NCI-H774 (cell line): ENCODE measurements at places on chromosomes 11 and 22.

DNA sequence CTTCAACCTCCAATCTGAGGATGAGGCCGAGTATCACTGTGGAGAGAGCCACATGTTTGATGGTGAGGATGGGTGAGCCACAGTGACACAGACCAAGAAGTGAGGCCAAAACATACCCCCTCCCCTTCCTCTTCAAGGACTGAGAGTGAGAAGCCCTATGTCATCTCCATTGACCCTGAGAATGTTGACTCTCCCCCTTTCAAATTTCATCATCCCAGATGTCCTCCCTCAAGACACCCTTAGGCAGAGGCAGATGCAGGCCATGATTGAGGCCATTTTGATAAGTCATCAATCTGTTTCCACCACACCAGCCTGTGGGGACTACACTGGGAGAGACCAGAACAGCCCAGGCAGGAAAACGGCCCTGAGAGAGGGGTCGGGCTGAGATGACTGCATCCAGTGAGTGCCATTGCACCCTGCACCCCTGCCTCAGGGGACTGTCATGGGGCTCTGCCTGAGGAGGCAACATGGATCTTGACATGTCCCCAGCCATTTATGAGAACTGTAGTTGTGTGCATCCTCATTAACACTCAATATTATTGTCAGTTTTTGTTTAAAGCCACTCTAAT lies 84.2 kb upstream of the IGLL5 start:
- no peak for DNase-seq

GRCh38 chr11:11036848-11037732 lies 179.2 kb upstream of the ZBED5 start:
- DNase-seq = peak; percentile 53

DNA sequence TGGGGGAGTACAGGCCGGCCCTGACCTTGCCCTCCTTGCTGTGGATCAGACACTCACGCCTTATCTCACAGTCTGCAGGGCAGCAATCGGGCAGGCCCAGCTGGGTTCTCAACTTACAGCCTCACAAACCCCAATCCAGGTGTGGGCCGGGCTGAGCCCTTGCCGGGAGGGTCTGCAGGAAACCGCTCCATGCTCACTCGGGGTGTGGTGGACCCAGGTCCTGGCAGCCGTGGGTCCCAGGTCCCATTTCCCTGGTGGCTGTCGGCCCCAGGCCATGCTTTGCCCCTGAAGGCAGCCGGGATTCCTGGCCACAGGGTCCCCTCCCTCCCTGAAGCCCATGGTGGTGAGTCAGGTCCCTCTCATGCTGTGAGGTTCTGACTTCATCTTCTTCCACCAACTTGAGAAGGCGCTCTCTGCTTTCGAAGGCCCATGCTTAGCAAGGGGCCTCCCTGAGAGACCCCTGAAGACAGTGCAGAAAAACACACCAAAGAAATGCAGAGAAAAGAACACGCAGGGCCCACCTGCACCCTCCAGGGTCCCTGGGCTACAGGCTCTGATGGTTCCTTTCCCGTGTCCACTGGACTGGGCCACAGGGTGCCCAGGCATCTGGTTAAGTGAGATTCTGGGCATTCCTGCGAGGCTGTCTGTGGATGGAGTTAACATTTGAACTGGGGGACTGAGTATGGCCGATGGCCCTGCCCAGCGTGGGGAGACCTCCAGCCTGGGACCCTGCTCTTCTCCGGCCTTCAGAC lies 588.2 kb downstream of the BRD1 start:
- no peak for DNase-seq

DNA sequence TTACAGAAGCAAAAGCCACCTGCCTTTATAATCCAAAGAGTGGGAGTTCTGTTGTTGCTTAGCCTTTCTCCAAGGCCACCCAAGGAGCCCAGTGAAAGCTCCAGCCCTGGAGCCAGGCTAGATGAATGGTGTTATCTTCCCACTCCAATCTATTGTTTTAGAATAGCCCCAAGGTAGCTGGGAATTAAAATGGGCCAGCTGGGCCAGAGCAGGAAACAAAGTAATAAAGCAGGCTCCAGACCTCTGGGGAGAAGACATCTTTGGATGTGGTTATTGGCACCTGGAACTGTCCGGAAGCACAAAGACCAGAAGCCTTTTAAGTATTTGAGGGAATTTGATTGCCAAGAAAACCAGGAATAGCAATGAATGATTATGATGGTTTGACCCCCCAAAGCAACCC lies 8.8 kb downstream of the C11orf96 start:
- DNase-seq = no peak

- no peak for DNase-seq
Measured at GRCh38 chr11:122068141-122068540, 47.9 kb downstream of the BLID start.

- DNase-seq = no peak
Measured at GRCh38 chr22:30386608-30386959, 627 bp downstream of the RNF215 start.

DNA sequence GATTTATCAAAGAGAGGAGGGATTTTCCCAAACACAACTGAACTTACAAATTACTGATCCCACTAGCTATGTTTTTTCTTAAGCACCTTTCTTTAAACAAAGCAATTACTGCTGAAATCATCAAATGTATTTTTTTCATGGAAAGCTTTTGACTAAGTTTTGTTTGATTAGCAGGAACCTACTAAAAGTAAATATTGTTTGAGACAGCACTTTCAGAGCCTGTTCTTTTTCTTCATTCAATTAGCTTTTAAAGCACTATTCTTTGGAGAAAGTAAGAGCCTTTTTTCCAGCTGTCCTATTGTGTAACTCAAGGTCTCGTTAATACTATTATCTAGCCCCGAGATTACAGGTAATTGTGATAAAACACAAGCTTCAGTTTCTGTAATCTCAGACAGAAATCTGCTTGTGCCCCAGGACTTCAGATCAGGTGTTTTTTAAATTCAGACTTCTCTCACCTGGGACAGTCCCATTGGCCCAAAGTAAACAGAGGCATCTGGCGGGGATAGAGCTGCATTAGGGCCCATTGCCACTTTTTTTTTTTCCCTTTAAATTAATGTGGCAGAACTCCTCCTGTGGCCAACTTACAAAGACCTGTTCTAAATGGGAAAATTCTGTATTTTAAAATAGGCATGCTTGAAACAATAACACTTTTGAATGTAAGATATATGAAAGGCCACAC lies 11.0 kb downstream of the CSTPP1 start:
- DNase-seq = peak; percentile 21

- no peak for DNase-seq
Measured at GRCh38 chr22:27247701-27248434, 553.7 kb downstream of the MN1 start.

- DNase-seq = no peak
Measured at GRCh38 chr11:75204012-75204674, 36.4 kb upstream of the TPBGL start.

DNA sequence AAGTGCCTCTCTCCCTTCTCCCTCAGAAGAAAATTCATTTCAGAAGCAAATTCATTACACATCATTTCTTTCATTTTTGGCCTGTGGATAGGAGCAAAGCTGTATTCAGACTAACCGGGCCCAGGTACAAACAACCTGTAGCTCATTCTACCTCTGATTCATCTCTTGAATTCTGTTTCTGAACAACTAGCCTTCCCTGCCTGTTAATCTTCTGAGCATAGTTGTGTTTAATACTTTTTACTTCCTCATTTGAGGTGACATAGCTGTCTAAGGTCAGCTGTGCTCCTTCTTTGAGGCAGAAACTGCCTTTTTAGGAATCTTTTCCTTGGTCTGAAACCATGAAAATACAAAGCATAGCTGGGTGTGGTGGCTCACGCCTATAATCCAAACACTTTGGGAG lies 12.6 kb upstream of the IL18BP start:
- no peak for DNase-seq

DNA sequence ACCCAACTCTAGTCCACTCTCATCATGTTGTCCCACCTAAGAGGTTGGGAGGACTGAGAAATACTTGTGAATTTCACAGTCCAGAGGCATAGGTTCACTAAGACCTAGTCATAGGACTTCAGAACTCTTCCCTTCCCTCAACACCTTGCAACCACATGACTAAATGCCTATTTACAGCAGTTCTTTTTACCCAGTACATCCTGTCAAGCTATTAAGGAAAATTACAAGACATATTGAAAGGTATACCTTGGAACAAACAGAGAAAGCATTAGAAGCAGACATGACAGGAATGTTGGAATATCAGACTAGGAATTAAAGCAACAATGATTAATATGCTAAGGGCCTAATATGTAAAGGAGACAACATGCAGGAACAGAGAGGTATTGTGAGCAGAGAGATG lies 563.8 kb upstream of the LRRC4C start:
- no peak for DNase-seq

DNA sequence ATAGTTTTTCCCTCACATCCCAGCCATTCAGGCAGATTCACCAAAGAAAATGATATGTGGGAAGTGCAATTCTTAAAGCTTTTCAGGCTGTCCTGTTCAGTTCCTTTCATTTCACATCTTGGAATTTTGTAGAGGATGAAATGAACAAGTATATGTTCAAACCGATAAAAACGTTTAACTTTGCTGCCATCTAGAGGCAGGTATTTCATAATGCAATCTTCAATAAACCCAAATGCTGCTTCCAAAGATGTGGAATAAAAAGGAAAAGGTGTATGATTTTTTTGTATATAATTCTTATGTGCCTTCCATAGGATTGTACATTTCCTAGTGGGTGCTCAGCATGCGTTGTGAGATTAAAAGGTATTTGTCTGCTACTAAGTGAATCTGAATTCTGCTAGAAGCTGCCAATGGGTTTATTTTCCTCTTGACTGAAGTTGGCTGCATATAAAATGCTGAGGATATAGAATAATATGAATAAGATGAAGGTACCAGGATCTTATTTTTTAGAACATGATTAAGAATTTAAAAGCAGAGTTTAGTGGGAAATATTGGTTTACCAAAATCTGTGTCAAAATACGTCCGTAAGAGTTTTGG lies 199.3 kb downstream of the PGR start:
- peak; percentile 64 for DNase-seq

DNA sequence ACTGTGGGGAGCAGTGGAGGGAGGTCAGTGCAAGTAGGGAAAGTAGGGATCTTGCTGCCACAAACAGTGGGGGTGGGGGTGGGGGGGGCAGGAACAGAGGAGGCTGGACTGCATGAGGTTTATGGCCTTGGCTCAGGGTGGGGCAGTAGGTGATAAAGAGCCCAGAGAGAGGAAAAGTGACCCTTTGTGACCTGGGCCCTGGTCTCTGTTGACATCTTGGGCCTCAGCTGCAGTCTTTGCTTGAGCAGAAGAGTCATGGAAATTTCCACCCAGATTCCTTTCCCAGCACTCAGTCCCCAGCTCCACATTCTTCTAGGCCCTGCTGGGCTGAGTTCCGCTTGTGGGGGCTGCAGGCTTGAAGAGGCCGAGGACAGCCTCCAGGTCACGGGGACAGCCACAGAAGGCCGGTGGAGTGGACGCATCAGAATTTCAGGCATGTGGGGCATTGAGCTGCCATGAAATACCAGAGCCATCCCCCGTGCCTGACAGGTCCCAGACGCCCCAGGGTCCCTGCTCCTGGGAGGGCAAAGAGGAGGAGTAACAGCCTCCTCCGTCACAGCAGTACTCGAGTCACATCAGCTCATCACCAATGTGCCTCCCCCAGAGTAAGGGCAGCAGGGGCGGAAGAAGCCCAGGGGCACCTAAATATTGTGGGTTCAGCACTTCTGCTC lies 9.7 kb upstream of the MALAT1 start:
- DNase-seq = no peak

GRCh38 chr22:24564376-24565058 lies 8.7 kb downstream of the SNRPD3 start:
- DNase-seq = no peak

DNA sequence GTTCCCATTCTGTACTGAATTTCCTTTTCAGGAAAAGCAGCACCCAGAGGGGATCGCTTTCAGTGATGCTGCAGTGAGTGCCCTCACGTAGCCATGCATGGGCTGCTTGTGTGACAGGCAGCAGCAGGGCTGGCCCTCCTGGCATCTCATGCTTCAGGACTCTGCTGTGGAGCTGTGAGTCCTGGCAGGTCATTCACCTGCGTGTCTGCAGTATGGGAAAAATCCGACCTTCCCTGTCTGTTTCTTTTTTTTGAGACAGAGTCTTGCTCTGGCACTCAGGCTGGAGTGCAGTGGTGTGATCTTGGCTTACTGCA lies 13.4 kb downstream of the GLB1L2 start:
- DNase-seq = no peak

- DNase-seq = no peak
Measured at GRCh38 chr22:33962409-33962808, 42.1 kb upstream of the LARGE1 start.

DNA sequence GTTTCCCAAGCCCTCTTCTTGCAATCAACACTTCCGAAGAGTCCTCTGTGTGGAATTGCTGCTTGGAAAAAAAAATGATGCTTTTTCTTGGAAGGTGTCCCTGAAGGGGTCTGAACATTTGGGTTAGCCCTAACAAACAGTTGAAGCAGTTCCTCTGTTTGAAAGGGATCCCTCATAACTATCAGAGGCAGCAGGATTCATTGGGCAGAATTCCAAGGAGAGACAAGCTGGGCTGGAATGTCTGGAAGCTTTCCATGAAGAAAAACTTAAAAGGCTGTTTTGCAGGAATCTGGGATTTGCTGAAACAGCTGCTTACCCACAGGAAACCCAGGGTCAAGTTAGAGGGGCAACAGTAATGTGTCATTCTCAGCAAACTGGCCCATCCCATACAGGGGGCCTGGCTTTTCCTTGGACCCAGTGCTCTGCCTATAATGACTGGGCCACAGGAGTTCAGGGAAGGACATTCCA lies 3.1 kb downstream of the CSNK2A3 start:
- DNase-seq = no peak

DNA sequence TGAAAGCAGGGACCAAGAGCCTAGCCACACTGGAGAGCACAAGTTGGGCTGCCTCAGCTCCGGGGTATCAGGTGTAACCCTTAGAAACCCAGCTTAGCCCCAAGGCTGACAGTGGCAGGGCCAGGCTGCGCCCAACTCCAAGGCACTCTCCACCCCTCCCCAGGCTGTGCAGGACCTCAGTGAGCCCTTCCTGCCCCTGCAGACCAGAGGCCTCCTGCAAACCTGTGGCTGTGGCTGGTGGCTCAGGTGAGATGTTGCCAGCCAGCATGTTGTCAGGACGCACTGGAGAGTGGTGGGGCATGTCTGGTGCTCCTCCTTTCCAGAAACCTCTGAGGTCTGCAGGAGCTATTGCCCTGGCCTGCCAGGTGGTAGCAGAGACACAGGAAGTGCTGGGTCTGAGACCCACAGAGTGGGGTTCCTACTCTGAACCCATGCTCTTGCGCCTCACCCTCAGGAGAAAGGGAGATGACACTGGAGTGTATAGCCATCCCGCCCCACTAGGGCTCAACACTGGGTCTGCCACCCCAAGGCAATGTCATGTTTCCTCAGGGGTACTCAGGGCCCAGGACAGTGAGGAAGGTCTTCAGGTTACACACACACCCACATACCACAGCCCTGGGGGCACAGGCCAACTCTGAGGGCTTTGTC lies 2.4 kb upstream of the SCARF2 start:
- DNase-seq = no peak
